Mesangial cell (primary cell): ENCODE measurements at places on chromosomes 2 and 18. TPM values are rescaled to one million over a fixed set of nuclear protein-coding genes. Genes with fewer than 3 reads are reported as not detected.

The CXXC1 gene
- total RNA-seq: 30.8 and 41.7 TPM in 2 replicates

The UCN gene
- total RNA-seq: 0.65 and 0.76 TPM in 2 replicates

The AKAIN1 gene
- total RNA-seq: not detected in 2 replicates

The CCL20 gene
- total RNA-seq: 2.3 TPM in 1 of 2 replicates, not detected in the other

The LRP2 gene
- total RNA-seq: under 0.01 and 6.1 TPM in 2 replicates

The EFHD1 gene
- total RNA-seq: 3.7 and 13.8 TPM in 2 replicates

The RGPD4 gene
- total RNA-seq: not detected in 2 replicates

The SULT1C4 gene
- 24.3 and 90.4 TPM in 2 replicates for total RNA-seq

The TSGA10 gene
- total RNA-seq: 1.6 and 1.9 TPM in 2 replicates

The LIPG gene
- 22.2 and 54.6 TPM in 2 replicates for total RNA-seq

The REG3A gene
- total RNA-seq: not detected in 2 replicates

The EML6 gene
- total RNA-seq: 0.16 and 5.5 TPM in 2 replicates

The IL36G gene
- not detected in 2 replicates for total RNA-seq

The CPLX4 gene
- total RNA-seq: not detected in 2 replicates

The DPY30 gene
- total RNA-seq: 55.0 and 55.2 TPM in 2 replicates

The CNGA3 gene
- total RNA-seq: not detected in 2 replicates

The DUSP19 gene
- 0.49 and 1.1 TPM in 2 replicates for total RNA-seq

The ASB3 gene
- total RNA-seq: 11.9 and 13.3 TPM in 2 replicates

The ITGB6 gene
- 2.6 and 19.3 TPM in 2 replicates for total RNA-seq
